ELF-1 (cell line): ENCODE measurements at places on chromosomes 2 and 18.

DNA sequence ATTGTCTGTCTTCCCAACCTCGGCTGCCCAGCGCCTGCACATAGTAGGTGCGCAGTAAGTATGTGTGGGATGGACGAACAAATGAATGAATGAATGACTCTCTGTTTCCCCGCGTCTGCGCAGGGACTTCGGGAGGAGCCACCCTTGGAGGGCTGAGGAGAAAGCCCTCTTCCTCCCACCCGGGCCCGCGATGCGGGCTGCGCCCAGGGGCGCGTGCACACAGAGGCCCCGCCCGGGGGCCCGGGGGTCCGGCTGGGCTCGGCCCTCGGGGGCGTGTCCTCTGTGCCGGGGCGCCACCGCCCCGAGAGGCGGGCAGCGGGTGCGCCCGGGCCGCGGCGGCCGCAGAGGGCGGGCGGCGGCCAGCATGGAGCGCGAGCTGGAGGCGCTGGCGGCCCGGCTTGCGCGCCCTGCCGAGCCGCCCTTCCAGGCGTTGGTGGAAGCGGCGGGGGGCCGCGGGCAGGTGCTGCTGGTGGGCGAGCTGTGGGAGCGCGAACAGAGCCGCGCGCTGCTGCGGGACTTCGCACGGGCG, at the start of gene C2orf72:
C2orf72 (plus strand) TSS at position 322 of the 529 bp plus-strand sequence; CDS start at position 365, 43 bp downstream.
- DNase-seq, result no peak

GRCh38 chr2:205931388-205931787, 154.6 kb downstream of the INO80D start:
- DNase-seq, result no peak

DNA sequence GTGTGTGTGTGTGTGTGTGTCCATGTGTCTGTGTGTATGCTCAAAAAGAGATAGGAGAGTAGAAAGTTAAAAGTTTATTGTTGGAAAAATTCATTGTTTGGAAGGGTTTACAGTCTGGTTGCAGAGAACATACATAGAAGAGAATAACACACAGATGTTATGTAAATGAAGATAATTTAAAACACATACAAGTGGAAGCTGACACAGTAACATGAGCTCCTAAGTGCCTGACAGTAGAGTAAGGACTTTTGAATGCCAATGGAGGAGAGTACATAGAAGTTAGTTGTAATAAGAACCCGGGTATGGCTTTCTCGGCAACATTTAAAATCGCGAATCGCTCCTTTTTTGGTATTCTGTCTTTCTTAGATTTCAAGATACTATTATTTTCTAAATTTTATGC, 137.0 kb upstream of the FANCL start:
- no peak for DNase-seq

- DNase-seq, result no peak
Observed at GRCh38 chr18:56157541-56157940, 480.9 kb downstream of the TXNL1 start.

DNA sequence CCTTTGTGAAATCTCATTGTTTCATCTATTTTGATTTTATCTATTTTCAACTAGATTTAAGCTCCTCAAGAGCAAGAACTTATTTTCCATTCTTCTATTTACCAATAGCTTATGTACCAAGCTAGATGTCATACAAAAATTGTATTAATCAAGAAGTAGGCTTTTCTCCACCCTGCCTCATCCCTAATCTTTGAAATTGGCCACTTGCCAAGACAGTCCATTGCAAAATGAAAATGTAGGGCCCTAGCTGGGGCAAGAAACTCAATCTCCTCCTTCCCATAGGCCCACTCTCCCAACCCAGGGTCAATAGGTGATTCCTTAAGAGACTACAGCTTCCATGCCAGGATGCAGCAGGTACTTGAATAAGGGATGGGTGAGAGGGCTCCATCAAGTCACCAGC, 39.3 kb upstream of the STPG4 start:
- DNase-seq, result no peak

DNA sequence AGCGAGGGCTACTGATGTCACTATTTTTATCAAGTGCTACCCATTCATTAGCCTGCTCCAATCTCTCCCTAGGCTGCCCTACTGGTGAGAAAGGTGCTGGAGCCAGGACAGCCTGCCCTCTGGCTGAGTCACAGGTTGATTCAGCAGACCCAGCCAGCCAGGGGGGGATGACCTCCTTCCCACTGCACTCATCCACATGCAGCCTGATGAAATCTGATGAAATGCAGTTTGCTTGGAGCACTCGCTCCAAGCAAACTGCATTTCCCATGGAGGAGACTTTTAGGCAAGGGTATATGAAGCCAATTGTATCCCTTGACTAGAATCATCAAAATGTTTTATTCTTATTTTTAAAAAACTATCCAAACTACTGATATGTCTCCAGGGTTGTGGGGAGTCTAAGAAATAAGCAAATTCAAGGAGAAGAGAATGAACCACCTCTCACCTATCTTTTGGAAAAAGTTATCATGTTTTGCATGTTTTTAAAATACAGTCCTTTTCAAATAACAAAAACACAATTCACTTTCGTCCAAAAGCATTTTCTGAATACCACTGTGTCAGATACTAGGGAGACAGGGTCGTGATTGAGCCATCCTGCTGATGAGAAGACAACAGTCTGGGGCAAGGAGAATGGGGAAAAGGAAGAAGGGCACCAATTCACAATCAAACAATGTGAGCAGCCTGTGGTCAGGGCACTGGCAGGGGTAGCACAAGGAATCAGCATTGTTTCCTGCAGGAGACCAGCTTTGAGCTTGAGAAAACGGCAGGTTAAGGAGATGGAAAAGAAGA, 128.3 kb downstream of the AFF3 start:
- peak; percentile 6 for DNase-seq

DNA sequence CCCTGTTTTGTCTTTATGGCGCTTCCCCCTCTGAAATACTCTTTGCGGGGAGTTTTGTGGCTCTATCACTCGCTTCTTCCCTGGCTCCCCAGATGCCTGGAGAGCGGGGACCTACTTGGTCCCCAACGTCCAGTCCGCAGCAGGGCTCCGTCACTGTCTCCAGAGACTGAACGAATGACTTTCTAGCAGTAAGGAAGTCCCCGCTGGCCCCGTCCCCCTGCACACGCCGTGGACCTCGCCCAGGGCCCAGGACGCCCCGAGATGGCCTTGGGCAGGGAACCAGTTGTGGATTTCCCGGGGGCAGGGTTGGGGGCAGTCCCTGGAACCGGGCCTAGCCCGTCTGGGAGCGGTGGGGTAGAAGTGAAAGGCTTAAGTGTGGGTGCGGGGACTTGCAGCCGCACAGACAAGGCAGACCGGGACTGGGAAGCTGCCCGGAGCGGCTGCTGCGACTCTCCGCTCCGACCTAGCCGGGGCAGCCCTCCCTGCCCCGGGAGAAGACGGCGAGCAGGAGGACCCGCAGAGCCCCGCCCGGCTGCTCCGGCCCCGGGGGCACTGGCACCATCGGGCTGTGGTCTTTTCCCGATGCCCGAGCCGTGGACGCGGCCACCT, 821 bp upstream of the EPHA4 start:
- DNase-seq, result peak; percentile 65
